ENCODE measurements at places on chromosomes 12 and 14.

GRCh38 chr12:119381471-119382235, 47.1 kb downstream of the CCDC60 start:
- no peak for DNase-seq

DNA sequence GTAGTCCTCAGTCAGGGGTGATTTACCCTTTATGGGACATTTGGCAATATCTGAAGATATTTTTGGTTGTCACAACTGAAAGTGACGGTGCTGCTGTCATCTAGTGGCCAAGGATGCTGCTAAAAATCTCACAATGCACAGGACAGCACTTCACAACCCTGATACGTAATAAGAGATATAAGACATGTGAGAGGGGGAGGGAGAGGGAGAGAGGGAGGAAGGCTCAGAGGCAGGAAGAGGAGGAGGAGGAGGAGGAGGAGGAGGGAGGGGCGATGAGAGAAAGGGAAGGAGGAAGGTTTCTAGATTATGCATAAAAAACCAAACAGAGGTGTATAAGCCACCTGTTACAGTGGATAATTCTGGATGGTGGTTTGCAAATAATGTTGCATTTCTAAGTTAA, 14.3 kb downstream of the MYL2 start:
- DNase-seq: no peak

GRCh38 chr14:100902295-100903133, 1.0 kb downstream of the RTL1 start:
- DNase-seq: no peak

- DNase-seq: no peak
Measured at GRCh38 chr12:78396538-78396937, 468.0 kb upstream of the SYT1 start.

DNA sequence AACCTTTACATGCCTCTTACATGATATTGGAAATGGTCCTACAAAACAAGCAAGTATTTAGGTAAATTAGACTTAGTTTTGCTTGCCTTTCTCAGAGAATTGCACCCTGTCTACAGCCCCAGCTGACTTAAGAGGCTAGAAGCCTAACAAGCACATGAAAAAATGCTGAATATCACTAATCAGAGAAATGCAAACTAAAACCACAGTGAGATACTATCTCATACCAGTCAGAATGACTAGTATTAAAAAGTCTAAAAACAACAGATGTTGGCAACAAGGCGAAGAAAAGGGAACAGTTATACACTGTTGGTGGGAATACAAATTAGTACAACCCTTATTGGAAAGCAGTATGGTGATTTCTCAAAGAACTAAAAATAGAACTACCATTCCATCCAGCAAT, 103.8 kb downstream of the EGLN3 start:
- DNase-seq: no peak

DNA sequence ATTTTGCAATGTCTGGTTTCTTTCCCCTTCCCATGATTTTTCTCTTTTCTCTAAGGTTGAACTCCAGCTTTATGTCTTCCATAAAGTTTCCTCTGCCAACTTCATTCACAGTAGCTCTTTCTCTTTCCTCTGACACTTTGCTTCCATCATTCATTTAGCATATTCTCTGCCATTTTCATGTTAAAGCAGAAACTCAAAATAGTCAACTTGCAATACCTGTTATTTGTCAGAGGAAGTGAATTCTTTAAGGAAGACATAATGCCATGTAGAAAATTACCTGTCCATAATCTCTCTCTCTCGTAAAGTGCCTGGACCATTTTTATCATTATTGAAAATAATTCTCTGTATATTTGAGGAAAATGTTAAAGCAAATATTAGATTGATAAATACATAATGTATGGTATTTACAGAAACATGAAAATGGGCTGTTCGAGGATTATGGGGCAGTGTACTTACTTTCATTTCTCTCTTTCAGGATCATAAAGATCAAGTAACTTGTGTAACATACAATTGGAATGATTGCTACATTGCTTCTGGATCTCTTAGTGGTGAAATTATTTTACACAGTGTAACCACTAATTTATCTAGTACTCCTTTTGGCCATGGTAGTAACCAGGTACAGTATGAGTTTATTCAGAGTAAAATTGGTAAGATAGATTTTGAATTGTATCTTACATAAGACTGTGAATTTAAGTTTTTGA, 12.6 kb downstream of the NEDD1 start:
- no peak for DNase-seq

GRCh38 chr14:71430678-71431376, 501.4 kb upstream of the RGS6 start:
- DNase-seq: no peak

DNA sequence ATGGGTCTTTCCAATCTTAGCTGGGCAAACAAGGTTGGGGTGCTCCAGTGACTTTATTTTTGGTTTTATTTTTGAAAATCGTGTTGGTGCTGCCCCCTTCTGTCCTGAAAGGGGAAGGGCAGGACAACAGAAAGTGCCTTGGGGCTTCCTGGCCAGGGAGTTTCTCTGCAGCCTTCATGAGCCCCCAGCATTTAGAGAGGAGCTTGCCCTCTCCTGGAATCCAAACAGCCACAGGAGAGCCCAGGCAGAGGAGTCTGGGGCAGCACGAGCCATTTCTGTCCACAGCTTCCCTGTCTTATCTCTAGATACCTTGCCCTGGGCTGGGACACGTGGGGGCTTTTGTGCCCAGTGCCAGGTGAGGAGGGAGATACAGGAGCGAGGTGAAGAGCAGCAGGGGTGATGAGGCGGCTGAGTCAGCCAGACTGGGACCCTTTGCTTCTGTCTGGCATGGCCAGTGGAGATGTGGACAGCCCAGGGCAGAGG, 4.4 kb upstream of the C1RL start:
- DNase-seq: no peak

DNA sequence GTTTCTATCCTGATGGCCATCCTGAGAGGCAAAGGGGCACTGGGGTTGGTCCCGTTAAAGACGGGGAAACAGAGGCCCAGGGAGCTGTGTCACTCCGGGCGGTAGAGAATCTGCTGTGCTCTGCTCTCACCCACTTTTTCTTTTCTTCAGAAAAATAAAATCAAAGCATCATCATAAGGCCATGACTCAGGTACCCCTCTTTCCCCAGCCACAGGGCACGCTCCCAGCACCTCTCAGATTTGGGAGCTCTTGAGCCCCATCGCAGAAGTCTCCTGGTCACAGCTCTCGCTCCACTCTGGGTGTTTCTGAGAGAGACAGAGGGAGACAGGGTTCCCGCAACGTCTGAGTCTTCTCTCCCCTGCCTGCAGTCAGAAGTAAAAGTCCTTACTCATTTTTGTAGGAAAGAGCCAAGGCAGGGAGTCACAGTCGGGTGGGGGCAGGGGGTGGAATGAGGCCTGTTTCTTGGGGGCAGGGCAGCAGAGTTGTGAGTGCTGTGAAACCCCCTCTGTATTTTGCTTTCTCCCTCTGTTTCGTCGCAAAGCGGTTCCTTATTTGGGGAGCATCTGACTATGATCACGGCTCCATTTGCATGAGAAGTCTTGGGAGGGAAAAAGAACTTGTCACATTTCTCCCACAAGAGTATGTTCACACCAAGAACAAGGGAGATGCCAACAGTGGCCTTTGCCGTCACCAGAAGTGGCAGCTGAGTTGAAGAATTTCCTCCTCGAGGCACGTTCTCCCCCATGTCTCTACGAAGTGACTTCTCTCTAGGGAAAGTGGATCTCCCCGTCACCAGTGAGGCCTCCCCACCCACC, 139.0 kb downstream of the BCL11B start:
- DNase-seq: no peak

DNA sequence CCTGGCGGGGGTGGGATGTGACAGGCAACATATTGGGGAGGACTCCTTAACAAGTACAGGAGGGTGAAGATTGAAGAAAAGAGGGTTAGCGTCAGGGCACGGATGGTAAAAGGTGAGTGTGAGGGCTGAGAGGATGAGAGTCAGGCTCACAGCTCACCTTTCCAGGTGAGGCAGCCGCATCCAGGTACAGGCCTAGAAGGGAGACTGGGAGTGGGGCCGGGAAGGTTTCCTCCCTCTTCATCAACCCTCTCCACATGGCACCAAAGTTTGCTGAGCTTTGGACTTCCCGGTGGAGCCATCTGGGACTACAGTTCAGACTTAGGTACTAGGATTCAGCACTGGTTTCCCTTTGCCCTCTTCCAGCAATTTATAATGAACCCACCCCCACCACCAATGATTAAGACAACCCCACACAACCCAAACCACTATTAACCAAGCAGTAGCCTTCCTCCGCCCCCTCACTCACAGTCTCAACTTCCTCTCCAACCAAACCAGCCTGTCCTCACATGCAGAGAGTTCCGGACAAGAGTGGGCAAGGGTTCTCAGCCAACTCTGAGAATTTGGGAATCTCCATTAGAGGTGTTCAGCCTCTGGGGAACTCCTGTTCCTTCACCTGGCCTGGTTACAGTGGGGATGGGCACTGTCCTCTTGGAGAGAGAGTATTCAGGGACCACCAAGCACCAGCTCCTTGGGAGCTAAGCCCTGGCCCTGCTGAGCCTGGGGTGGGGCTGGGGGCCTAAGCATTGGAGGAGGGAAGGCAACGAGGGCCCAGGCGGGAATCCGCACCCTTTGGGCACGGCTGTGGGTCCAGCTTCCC, 2.4 kb upstream of the HOXC4 start:
- no peak for DNase-seq

DNA sequence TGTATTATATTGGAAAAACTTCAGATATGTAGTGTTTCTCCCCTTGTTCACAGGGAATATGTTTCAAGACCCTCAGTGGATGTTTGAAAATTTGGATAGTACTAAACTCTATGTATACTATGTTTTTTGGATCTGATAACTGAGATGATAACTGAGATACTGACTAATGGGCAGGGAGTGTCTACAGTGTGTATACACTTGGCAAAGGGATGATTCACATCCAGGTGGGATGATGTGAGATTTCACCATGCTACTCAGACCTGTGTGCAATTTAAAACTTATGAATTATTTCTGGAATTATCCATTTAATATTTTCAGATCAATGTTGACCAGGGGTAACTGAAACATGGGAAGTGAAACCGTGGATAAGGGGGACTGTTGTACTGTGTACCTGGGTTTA, 13.8 kb downstream of the RAD51B start:
- DNase-seq: no peak

DNA sequence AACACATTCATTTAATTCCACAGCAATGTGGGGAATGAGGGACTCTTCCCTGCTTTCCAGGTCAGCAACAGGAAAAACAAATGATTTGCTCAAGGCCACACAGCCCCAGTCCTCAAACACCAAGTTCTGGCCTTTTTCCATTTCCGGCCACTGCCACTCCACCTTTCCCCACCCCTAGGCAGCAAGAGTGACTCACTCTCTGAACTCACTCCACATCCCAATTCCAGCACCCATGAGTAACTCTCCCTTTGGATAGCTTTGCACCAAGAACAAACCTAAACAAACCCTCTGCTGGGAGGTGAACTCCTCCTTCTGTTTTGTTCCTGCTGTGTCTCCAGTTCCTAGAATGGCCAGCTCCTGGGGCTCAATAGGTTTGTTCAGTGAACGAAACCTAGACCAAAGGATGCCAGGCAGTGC, 30.4 kb upstream of the PLEKHG6 start:
- DNase-seq: peak; percentile 95

GRCh38 chr14:22168092-22168955, 420.7 kb downstream of the DAD1 start:
- no peak for DNase-seq

- DNase-seq: no peak
Measured at GRCh38 chr12:132342251-132343227, 13.2 kb upstream of the GALNT9 start.

DNA sequence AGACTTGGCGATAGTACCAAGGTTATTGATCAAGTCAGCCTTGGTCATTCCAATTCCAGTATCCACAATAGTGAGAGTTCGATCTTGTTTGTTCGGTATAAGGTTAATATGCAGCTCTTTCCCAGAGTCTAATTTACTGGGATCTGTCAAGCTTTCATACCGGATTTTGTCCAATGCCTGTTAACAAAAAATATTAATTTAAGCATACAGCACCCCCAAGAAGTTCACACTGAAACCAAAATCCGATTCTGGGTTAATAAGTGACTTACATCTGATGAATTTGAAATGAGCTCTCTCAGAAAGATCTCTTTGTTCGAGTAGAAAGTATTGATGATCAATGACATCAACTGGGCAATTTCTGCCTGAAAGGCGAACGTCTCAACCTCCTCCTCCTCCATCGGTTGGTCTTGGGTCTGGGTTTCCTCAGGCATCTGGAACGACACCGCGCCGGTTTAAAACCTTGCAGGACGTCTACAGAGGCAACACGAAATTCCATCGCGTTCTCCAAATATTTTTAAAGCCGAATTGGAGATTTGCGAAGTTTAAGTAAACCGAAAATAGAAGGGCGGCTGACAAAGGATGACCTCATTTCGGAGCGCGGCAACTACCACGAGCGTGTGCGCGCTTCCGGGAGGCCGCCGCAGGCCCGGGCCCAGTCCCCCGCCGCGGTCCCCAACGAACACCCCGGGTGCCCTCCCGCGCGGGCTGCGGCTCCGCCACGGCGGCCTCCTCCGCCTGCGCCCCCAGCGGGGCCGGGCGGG, 716 bp downstream of the HSP90AA1 start:
- peak; percentile 78 for DNase-seq

- peak; percentile 99 for DNase-seq
Measured at GRCh38 chr12:52147367-52147963, 44.3 kb downstream of the KRT80 start.

DNA sequence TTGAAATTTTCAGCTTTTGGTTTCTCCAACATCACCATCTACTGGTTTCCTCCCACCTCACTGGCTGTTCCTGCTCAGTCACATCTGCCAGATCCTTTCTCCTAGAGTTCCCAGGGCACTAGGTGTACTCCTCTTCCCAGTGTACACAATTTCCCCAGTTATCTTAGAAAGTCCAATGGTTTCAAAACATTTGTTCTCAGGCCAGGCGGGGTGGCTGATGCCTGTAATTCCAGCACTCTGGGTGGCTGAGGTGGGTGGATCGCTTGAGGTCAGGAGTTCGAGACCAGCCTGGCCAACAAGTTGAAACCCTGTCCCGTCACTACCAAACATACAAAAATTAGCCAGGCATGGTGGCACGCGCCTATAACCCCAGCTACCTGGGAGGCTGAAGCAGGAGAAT, 60.7 kb downstream of the SPPL3 start:
- no peak for DNase-seq

- no peak for DNase-seq
Measured at GRCh38 chr12:1313906-1314305, 280.5 kb downstream of the FBXL14 start.

Measured in foreskin fibroblast (primary cell).